GM04503 (cell line): ENCODE measurements at places on chromosomes 16 and 17.

DNA sequence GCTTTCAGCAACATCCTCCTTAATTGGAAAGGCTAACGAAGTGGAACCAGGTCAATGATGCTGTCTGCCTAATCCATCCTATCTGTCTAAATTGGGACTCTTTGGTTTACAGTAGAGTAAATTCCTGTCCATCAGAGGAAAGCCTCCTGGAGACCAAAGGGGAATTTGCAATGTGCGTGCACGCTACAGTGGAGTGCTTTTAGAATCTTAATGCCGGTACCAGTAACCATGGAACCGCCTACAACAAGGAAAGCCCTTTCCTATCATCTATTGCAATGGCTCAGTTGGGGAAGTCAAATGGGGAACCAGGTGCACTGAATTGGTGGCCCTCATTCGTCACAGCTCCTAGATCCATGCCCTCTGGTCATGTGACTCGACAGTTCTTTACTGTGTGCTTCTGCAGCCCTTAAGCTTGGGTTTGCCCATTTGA, 110.1 kb downstream of the XYLT1 start:
- DNase-seq, result no peak

DNA sequence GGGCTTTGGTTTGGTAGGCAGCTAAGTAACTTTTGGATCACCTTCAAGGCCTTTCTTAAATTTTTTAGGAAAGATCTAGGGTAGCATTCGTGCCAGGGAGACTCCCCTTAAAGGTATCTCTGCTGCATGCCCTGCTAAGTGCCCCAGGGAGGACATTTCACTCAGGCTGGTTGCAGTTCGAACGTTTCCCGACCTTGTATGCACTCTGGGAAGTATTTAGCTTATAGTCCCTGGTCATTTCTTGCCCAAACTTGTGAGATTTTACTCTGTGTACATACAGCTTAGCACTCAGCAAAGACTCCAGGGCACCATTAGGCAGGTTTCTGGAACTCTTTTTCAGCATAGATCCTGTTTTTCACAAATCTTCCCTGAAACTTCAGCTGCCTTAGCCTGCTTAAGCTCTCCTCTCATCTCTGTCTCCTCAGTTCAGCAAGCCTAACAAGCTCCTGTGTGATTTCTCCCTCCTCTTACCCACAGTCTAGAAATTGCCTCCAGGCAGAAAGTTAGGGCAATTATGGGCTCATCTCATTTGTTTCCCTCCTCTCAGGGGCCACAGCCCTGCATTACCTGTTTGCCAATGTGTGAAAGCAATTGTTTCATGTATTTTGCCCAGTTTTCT, 84.6 kb downstream of the MRTFB start:
- no peak for DNase-seq

GRCh38 chr17:7308625-7309433, 1.4 kb downstream of the EIF5A start:
- peak; percentile 50 for DNase-seq

- no peak for DNase-seq
Measured at GRCh38 chr17:35028531-35029262, 34.8 kb downstream of the RFFL start.

- no peak for DNase-seq
Measured at GRCh38 chr17:41772218-41772585, 14.3 kb downstream of the JUP start.

DNA sequence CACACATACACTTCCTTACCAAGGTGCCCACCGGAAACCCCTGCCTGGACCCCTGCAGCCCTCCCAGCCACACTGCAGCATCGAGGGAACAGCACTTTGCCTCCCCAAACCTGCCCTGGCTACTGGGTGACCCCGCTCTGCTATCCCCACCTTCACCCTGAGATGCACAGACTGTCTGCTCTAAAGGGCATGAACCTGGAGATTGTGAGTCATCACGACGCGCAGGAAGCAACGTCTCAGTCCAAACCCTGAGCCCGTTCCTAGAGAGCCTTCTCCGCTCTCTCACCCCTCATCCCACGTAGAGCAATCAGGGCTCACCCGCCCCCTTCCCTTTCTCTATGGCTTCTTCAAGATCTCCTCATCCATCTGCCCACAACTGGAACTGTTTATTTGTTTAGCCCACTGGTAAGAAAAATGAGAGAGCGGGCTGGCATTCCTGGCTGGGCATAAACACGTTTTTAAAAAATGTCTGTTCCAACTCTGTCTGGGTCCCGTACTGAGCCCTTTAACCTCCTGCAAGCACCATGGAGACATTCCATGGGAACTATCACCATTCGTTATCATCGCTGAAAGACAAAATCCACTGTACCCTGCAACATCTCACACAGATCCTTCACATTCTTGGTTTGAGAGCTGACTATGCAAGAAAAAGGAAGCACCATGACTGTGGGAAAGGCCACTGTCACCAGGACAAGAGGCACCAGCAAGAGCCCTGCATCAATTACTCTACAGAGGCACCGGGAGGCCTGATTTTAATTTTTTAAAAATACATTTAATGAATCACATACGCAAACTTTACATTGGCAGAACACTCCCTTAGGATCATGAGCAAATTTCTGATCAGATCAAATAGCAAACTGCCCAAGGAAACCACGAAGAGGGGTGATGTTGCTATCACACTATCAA, 28.2 kb downstream of the ZFHX3 start:
- no peak for DNase-seq

- no peak for DNase-seq
Measured at GRCh38 chr17:48603959-48604769, 622 bp downstream of the HOXB6 start.

DNA sequence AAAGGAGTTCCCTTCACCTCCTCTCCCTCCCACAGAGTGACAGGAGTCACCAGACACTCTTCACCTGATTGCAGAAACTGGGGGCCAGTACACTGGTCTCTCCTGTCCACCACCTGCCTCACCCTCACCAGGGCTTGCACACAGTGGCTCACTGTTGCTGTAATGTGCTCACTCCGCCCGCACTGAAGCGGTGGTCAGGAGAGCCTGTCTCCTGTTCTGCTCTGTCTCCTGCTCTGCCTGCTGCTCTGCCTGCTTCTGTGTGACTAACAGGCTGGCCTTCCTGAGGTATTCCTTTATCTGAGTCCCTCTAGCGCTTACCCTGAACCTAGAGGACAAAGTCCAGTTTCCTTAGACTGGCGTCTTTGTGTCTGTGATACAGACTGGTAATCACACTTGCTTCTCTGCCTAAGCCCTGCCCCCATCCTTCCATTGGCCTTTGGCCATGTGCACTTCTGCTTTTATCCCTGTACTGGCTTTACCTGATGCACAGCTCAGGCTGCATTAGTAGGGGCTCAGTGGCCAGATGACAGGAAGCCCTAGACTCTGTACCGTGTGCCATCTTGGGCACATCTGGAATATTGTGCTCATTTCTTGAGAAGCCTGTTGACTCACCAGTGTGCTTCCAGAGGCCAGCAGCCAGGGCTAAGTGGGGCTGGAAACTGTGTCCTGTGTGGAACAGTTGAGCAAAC, 13.3 kb downstream of the PROCA1 start:
- DNase-seq, result no peak

- no peak for DNase-seq
Measured at GRCh38 chr17:7560172-7561027, 1.3 kb upstream of the SENP3 start.

DNA sequence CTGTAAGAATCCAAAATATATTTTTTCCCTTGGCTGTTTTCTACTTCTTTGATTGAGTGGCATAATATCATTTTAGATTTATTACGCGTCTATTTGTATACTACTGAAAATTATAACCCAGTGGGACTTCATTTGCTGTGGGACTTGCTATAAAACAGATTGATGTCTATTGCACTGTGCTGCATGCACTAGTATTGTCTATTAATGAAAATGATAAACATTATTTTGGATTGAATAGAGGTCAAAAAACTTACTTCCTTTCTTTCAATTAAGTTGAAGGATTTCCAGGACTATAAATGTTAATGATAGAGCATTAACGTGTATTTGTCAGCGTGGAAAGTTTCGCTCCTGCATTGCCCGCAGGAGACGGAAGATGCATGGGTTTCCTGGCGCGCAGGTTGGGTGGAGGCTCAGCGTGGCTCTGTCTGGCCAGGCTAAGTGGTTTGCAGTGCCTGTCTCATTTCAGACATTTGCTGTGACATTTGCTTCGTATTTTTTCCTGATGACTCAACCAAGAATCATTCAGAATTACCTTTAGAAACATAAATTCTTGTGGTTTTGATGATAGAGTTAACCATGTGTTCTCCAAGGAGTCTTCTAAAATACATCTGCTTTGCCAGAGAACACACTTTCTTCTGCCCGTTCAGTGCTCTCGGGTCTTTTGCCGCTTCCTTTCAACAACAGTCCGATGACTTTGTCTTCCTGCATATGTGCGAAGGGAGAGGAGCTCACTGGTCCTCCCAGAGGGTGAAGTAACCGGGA, 216.7 kb downstream of the RPTOR start:
- DNase-seq, result no peak

DNA sequence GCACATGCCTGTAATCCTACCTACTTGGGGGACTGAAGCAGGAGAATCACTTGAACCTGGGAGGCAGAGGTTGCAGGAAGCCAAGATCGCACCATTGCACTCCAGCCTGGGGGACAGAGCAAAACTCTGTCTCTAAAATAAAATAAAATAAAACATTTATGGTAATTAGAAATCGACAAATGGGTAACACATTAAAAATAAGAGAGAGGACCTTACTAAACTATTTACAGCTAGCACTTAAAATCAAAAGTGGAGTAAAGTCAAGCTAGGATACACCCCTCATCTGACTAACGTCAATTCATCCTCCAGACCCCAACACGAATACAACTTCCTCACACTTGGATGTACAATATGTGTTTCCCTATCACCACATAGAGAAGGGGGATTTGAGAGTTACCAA, 27.8 kb upstream of the RHOT1 start:
- no peak for DNase-seq

DNA sequence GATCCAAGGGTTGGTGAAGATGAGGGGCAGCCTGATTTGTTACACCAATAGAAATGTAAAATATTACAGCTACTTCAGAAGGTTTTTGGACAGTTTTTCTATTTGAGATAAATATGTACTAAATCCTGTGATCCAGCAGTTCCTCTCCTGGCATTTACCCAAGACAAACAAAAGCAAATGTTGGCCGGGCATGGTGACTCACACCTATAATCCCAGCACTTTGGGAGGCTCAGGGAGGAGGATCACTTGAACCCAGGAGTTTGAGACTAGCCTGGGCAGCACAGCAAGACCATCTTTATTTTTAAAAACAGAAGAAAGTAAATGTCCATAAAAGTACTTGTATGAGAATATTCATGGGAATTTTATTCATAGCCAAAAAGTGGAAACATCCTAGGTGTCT, 64.8 kb upstream of the MRC2 start:
- peak; percentile 20 for DNase-seq

DNA sequence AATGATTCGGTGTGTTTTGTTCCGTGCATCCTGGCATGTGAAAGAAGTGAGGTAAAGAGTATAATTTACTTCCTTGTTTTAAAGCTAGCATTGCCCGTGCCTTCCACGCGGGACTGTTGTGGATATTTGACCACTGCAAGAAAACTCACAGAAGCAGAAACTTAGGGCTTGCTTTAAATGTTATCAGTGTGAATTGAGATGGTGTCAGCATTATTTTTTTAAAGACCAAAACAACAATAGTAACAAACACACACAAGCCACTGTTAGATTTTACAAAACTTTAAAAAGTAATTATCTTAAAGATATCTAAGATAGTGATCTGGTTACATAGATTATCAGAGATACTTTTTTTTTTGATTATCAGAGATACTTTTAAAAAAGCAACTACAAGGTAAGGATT, 47.4 kb downstream of the WWOX start:
- DNase-seq, result no peak

GRCh38 chr17:34579017-34579946, at the start of gene TMEM132E:
TMEM132E (plus strand) TSS chr17:34579582; CDS start chr17:34581077, 1,495 bp downstream.
- DNase-seq, result no peak

- DNase-seq, result no peak
Measured at GRCh38 chr16:65309354-65309753, 187.5 kb upstream of the CDH11 start.

- DNase-seq, result no peak
Measured at GRCh38 chr16:27311448-27311830, 2.3 kb upstream of the IL4R start.

DNA sequence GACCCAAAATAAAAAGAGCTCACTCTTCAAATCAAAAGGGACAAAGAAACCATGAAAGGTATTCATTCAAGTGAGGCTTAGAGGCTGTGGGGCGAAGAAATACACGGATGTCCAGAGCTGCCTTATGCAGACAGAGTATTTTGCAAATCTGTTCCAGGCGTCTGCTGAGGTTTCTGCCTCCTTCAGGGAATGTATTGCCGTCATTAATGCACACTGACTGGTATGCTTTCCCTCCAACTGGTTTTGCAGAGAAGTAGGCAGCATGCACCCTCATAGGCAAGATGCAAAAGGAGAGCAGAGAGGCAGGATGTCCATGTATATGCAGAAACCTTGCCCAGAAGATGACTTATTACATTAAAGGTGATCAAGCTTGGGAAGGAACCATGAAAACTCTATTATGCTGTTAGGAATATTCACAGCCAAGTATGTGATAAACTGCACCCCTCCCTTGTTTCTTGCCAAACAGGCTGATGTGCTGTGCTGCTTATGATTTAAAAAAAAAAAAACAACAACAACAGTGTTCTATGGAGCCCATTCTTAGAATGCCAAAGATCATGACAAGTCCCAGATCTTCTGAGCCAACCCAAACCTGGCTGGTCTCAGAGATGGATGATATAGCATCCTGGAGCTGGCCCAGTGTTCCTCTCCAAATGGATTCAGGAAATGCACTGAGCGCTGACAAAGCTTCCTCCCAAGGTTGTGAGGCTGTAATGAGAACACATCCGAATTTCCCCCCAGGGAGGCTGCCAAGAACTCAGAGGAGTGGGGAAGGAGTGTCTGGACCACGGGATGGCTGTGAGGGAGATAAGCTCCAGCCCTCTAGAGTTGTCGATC, 77.6 kb upstream of the HLF start:
- no peak for DNase-seq

DNA sequence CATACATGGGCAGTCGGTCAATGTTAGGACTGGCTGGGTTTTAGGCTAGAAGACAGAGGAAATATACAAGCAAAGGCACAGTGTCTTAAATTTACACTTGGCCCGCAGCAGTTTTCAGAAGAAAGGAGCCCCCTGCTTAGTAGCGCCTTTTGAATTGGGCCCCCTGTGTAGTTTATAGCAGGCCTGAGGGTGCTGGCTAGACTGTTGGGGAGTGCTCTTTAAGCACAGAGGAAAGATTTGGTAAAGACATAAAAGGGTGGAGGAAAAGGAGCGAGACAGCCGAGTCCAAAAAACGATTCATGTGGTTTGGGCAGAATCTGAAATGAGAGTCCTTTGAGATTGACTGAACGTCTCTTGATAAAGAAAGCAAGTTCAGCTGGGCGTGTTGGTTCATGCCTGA, 10.6 kb downstream of the RMI2 start:
- no peak for DNase-seq

GRCh38 chr17:82799591-82799990, 40.2 kb downstream of the ZNF750 start:
- DNase-seq, result no peak
